ENCODE measurements at places on chromosomes 1 and 21.

- H3K4me1 ChIP-seq = peaks cover 52% of the 10 kb centered on the region
- H3K27ac ChIP-seq = peak overlapping the region; percentile 75
- peaks cover 3% of the 10 kb centered on the region for H3K36me3 ChIP-seq
These were observed 532 bp downstream of the ERO1B start for GRCh38 chr1:236281198-236281653.

DNA sequence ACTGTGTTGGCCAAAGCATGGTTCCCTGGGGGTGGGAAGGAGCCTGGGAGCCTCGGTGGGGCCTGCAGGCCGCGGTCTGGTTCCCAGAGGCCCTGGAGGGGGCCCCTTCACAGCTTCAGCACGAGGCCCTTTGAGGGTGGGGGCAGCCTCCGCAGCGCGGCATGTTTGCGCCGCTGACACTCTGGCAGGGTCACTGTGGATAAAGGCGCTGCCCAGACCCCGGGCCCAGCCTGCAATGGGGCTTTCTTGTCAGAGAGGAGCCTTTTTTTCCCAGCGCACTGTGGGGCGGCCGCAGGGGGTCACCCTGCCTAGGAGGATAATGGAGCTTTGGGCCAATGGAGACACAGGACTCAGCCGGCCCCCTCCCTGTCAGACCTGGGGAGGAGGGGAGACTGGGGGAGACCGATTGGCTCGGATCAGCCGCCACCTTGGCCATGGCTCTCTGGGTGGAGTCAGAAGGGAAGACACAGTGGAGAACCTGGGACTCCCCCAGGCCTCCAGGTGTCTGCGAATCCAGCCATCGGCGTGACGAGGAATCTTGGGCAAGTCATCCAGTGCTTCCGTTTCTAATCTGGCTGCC, 26.0 kb downstream of the EPHB2 start:
- H3K36me3 ChIP-seq = no peaks in the 10 kb centered on the region
- H3K27me3 ChIP-seq = peaks cover 15% of the 10 kb centered on the region
- no peak overlapping the region for H3K27ac ChIP-seq
- H3K4me3 ChIP-seq = no peak overlapping the region
- no peak for DNase-seq

DNA sequence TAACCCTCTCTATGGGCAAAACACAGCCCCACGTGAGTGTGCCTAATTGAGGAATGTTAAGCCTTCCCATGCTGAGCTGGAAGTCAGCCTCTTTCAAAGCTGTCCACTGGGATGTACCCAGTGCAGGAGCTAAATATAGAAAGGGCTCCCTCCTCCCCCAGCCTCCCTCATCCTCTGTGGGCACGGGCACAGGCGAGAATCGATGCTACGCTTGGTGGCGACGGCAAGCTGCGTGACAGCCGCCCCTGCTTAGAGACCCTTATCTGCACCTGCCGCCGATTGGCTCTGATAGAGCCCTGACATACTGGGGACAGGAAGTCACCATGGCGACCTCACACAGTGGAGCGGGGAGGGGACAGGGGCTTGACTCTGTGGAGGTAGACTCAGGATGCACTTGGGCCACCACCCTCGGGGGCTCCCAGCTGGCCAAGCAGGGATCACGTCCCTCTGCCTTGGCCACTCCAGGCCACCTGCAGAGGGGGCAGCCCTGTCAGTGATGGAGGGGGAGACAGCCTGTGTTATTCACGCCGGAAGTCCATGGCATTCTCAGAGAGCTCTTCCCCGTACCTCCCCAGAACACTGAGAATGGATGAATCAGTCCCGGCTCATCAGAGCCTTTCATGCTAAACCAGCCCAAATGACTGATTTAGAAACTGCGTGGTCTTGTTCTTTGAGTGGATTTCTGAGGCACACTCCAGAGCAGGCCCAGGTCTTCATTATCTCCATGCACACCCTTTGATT, 84.8 kb downstream of the KCND3 start:
- no peak overlapping the region for H3K27ac ChIP-seq
- no peak overlapping the region for H3K4me3 ChIP-seq
- H3K27me3 ChIP-seq = peaks cover 15% of the 10 kb centered on the region
- peak; percentile 11 for DNase-seq
- no peaks in the 10 kb centered on the region for H3K36me3 ChIP-seq
- H3K4me1 ChIP-seq = peaks cover 9% of the 10 kb centered on the region

DNA sequence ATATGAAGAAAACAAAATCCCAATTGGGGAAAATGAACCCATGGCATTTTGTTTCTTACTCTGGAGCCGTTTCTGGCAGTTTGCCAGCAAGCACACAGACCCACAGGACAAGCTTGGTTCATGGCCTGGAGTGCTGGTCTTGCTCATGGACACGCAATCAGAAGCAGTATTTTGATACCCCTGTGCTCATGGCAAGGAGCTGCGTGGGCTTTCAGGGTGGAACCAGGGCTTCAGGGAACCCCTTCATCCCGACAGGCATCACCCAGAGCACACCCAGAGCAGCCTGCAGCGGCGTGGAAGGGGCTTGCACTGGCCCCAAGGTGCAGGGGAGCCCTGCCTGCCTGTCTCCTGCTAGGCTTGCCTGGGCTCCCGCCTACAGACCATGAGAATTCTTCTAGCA, 45.4 kb upstream of the PCBP3 start:
- no peak overlapping the region for H3K27ac ChIP-seq
- peaks cover 15% of the 10 kb centered on the region for H3K4me1 ChIP-seq
- no peaks in the 10 kb centered on the region for H3K36me3 ChIP-seq
- no peak overlapping the region for H3K4me3 ChIP-seq
- peaks cover 2% of the 10 kb centered on the region for H3K27me3 ChIP-seq

DNA sequence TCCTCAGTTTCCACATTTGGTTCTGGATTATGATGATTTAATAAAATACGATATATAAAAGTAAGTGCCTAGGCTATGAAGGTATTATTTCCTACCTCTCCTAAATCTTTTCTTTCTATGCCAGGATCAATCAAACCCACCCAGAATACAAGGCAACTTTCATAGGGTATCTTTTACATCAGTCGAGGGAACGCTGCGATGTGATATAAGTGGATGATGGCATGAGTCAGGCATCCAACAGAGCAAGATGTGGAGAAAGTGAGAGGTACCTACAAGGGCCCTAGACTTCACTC, 781 bp downstream of the TTLL7 start:
- H3K27ac ChIP-seq = peak overlapping the region; percentile 18
- H3K27me3 ChIP-seq = peaks cover 60% of the 10 kb centered on the region
- DNase-seq = no peak
- H3K4me3 ChIP-seq = peak overlapping the region; percentile 77
- H3K36me3 ChIP-seq = no peaks in the 10 kb centered on the region

DNA sequence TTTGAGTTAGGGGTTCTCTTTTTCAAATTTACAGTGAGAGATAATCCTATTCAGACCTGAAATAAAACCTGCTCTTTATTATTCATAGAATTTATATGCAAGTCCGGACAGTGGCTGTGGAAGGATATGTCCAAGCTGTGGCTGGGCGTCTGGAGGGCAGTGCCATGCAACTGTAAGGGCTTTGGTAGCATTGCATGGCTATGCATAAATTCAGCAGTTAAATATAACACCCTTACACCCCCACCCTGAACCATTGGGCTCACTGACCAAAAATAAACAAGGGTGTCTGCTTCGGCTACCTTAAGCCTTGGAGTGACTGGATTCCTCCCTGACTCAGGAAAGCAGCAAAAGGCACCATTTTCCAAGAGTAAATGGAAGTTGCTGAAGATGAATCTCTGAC, 5.4 kb downstream of the CHTOP start:
- peaks cover 43% of the 10 kb centered on the region for H3K4me1 ChIP-seq
- H3K27ac ChIP-seq = no peak overlapping the region
- H3K4me3 ChIP-seq = no peak overlapping the region

GRCh38 chr1:78475888-78476610, 14.7 kb upstream of the PTGFR start:
- H3K36me3 ChIP-seq = no peaks in the 10 kb centered on the region
- no peak overlapping the region for H3K4me3 ChIP-seq
- H3K27me3 ChIP-seq = no peaks in the 10 kb centered on the region

DNA sequence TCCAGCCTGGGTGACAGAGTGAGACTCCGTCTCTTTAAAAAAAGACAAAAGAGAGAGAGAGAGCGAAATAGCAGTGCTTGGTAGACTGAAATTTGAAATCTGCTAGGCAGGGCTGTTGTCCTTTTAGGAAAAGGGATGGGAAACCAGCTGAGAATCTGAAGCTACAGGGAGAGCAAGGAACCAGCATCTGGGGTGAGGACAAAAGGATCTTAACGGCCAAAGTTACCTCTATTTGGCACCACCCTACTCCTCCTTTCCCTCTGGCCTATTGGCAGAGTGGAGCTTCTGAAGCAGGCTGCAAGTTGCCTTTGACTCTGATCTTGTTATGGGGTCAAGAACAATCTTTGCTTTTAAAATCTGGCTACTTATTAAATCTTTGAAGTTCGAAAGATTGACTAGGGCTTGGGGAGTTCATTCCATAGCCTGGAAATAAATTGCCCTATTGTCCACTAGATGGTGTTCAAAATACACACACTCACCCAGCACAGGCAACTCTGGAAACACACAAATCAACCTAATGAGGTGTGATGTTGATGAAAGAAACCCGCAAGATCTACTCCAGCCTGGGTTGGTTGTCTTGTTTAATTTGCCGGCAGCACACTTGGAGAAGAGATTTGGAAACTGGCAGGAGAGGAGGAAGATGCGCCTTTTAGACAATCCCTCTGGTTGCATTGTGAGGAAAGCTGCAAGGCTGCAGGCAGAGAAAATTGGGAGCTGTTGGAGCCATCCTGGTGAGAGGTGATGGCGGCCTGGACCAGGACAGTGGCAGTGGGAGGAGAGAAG, 16.5 kb upstream of the PARP1 start:
- H3K36me3 ChIP-seq = no peaks in the 10 kb centered on the region
- no peak overlapping the region for H3K27ac ChIP-seq
- peaks cover 13% of the 10 kb centered on the region for H3K4me1 ChIP-seq
- no peak for DNase-seq
- H3K4me3 ChIP-seq = no peak overlapping the region

GRCh38 chr1:155015527-155016230, 13.1 kb downstream of the ZBTB7B start:
- H3K27me3 ChIP-seq = no peaks in the 10 kb centered on the region
- no peak overlapping the region for H3K27ac ChIP-seq
- no peaks in the 10 kb centered on the region for H3K36me3 ChIP-seq
- no peak for DNase-seq

DNA sequence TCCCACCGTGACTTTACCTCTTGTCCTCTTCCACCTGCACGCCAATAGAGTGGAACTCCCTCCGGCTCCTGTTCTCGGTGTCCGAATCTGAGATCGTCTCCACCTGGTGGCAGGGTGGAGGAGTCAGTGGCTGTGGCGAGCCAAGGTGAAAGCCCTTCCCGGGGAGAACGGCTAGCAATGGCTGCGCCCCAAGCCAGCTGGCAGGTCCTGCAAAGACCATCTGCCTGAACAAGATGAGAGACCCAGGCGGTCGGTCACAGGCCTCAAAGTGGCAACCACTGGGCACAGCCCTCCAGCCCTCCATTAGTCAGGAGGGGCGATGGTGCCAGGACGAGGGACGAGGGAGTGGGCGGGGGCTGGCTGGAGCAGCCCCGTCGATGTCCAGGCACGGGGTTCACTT, 25.4 kb upstream of the SMIM12 start:
- H3K4me1 ChIP-seq = peaks cover 3% of the 10 kb centered on the region
- no peaks in the 10 kb centered on the region for H3K36me3 ChIP-seq
- no peak for DNase-seq

- no peak overlapping the region for H3K27ac ChIP-seq
- no peaks in the 10 kb centered on the region for H3K36me3 ChIP-seq
- no peak overlapping the region for H3K4me3 ChIP-seq
- peak; percentile 65 for DNase-seq
These were observed 140.1 kb upstream of the FMN2 start for GRCh38 chr1:239951511-239952140.

DNA sequence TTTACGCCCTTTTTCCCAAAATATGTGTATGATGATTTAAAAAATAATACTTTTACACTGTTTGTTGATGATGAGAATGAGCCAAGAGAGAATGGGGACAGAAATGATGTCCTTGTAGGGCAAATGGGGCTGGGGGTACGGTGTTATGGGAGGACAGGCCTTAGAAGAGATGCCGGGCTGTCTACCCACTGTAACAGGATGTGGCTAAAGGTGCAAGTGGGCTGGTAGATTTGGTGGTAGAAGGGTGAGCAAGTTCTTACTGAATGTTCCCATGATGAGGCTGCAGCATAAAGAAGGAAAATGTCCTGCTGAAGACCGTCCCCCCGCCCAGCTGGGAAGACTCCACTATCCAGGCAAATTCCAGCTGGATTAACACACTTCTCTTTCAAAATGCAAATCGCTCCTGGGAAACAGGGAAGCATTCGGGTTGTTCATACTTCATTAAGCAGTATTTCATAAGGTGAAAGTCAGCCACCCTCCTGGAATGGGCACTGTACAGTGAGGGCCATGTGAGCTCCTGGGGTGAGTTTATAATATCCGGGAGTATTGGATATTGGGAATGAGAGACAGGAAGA, 14.0 kb downstream of the GPA33 start:
- H3K36me3 ChIP-seq = no peaks in the 10 kb centered on the region
- no peaks in the 10 kb centered on the region for H3K27me3 ChIP-seq
- H3K4me3 ChIP-seq = no peak overlapping the region
- peaks cover 24% of the 10 kb centered on the region for H3K4me1 ChIP-seq
- DNase-seq = peak; percentile 11
- peak overlapping the region; percentile 24 for H3K27ac ChIP-seq

DNA sequence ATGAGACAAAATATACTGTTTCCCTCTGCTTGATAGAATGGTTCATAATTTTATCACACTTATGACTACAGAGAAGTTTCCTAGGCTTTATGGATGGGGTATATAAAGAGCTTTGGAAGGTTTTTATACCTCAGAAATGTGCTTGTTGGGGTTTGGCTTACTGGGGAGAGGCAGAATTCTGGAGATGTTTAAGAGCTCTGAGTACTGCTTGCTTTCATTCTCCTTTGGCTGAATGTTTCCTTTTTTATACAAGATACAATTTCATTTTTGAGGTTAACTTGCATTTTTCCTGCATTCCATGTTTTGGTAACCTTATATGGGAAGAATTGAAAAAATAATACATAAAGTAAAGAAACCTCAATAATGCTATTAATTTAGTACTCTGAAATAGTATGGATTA, 157.7 kb upstream of the COL11A1 start:
- no peak overlapping the region for H3K4me3 ChIP-seq
- H3K27ac ChIP-seq = no peak overlapping the region
- H3K36me3 ChIP-seq = no peaks in the 10 kb centered on the region
- no peaks in the 10 kb centered on the region for H3K27me3 ChIP-seq

- H3K27ac ChIP-seq = no peak overlapping the region
- no peak for DNase-seq
- no peak overlapping the region for H3K4me3 ChIP-seq
- no peaks in the 10 kb centered on the region for H3K27me3 ChIP-seq
- peaks cover 6% of the 10 kb centered on the region for H3K4me1 ChIP-seq
- H3K36me3 ChIP-seq = no peaks in the 10 kb centered on the region
These were observed 7.5 kb upstream of the CSRP1 start for GRCh38 chr1:201514466-201514865.

GRCh38 chr1:48681476-48682305, 95.0 kb downstream of the BEND5 start:
- H3K4me3 ChIP-seq = no peak overlapping the region
- DNase-seq = no peak
- no peaks in the 10 kb centered on the region for H3K4me1 ChIP-seq
- no peaks in the 10 kb centered on the region for H3K36me3 ChIP-seq
- H3K27ac ChIP-seq = no peak overlapping the region
